ENCODE measurements at places on chromosomes 2 and 18.

DNA sequence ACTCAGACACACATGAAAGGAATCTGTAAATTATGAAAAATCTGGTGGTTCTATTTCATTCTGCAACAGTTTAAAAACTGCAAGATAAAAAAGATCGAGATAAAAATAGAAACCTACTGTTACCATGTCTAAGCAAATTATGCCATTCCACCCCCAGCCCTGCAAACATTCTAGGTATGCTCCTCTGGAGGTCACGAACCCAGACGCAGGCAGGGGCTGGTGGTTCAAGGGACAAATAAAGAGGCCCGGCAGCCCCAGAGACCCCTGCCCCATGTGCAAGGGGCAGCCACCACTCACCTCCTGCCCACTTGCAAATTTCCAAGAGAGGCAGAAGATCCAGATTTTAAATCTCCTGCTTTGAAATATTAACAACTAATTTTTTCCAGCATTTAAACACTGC is 210.5 kb downstream of the ANAPC1 start:
- no peak for DNase-seq

DNA sequence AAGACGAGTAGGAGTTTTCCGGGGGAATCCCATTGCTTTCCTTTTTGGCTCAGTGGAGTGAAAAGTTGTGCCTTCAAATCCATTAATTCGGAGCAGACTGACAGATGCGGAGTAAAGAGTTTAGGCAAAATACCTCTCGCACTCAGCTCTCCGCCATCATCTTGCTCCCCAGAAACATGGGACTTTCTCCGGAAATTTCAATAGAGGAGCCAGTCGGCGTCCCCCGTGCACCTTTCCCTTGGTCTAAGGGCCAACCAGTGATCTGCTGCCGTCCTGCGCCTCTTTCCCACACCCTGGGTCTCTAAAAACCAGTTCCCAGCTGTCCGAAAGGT is 318 bp downstream of the TYW5 start:
- DNase-seq = no peak

GRCh38 chr2:161344692-161345091 is 36.5 kb downstream of the PSMD14 start:
- DNase-seq = no peak

- no peak for DNase-seq
Measured at GRCh38 chr2:133982256-133982655, 271.6 kb upstream of the MGAT5 start.

DNA sequence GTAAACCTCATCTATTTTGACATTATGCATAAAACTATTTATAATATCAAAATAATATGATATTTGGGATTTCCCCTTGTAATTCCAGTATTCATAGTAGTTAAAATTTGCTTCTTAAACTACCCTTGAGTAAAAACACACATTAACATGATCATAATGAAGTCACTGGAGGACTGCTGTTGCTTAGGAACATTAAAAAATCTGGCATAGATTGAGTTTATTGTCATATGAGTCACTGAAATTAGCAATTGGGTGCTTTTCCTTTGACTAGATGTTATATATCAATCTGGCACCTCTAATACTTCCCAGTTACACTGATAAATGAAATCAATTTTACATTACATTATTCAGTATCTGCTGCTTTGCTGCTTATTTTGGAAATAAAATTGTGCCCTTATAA is 57.0 kb upstream of the ZC3H15 start:
- DNase-seq = no peak

- no peak for DNase-seq
Measured at GRCh38 chr2:12054956-12055618, 308.7 kb downstream of the LPIN1 start.

DNA sequence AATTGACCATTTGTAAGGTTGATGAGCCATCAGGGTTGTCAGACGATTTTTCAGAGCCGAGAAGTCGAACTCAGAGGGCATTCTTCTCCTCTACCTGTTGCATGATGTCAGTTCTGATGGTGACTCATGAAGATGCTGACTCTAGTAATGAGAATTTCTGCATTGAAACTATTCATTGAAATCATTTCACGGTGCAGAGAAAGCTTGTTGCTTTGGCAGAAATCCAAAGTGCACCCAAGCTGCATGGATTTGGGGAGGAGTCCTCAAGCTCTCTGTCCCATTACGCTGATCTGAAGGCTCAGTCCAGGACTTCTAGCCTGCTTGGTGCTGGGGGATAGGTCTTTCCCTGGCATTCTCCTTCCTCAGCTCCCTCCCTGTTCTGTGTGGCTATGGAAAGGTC is 125.7 kb upstream of the PXDN start:
- no peak for DNase-seq

DNA sequence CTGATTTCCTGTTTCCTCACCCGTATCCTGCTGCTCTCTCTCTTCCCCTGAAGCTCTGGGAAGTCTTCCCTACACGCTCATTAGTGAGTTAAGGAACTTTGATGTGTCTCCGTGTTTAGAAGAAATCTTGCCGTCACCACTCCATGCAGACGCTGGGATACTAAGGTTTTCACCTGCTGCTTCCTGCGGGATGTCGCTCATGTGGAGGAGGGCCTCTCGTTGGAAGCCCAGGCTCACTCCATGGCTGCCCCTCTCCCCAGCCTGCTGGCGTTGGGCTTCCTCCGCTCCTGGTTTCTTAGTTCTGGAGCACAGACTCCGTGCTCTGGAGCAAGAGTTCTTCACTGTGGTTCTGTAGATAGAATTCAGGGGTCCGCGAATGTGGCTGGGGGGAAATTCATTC is 326.3 kb downstream of the GBX2 start:
- DNase-seq = no peak

DNA sequence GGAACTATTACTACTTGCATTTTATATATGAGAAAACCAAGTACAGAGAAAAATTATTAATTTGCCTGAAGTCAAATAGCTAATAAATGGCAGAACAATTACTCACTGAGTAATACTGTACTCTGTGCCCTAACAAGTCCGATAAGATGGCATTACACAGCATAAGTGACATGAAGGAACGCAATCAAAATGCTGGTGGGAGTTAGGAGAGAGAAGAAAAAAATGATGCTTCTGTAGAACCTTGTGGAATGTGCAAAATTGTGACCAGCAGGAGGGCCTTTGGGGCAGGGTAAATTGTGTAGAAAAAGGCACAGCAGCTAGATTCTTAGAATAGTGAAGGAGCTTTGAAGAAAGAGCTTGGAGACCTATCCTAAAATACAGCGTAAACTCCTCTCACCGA is 32.9 kb downstream of the EPHA4 start:
- no peak for DNase-seq

GRCh38 chr2:152425765-152426727 is 91.1 kb downstream of the FMNL2 start:
- no peak for DNase-seq

DNA sequence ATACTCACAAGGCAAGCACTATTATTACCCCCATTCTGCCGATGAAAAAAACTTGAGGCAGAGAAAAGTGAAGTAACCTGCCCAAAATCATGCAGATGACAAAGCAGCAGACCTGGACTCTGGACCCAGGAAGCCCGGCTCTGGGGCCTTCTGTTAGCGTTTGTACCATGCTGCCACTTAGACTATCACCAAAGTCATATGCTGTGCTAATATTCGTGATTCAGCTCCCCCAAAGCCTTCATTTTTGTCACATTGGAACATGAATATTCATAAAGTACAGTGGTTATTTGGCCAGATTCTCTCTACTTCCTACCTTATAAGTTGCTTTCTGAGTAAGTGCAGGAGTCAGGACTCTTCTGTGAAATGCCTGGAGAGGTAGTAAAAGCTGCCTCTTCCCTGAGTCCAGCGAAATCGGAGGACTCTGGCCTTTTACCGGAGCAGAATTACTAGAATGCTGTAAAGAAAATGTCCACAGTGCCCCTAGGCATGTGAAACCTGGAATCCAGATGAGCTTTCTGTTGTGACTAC is 86.7 kb downstream of the FTCDNL1 start:
- DNase-seq = no peak

DNA sequence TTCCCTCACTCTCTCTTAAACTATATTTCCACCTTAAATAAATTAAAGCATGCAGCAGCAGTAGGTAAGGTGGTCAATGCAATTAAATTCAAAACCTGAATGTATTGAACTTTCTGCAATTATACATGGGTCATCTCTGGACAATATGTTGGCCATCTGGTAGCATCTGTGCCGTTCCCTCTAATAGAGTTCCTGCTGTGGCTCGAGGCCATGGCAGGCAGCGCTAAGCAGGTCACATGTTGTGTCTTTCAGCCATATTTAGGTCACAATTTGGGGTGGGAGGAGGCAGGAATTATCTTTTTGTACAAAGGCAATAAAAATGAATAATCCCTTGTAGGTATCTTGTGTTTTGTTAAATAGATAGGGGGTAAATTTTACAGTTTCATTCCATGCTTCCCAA is 676.2 kb downstream of the ZEB2 start:
- no peak for DNase-seq

DNA sequence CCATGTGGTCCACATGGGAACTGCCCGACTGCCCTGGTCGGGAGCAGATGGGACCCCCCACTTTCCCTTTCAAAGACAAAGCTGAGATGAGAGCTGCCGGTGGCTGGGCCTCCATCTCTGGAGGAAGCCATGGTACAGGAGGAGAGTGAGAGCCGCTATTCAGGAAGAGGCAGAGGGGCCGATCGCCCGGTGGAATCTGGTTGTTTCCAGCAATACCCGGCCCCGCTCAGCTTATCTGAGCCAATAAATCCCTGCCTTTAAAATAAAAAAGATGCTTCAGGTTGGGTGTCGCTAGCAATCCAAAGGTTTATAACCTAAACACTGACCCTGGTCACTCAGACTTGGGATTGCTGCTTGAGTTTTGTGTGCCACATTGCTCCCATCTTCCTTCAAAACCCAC is 15.2 kb upstream of the B3GNT7 start:
- DNase-seq = no peak

GRCh38 chr18:75455249-75456198 is 28.0 kb upstream of the SMIM21 start:
- no peak for DNase-seq

DNA sequence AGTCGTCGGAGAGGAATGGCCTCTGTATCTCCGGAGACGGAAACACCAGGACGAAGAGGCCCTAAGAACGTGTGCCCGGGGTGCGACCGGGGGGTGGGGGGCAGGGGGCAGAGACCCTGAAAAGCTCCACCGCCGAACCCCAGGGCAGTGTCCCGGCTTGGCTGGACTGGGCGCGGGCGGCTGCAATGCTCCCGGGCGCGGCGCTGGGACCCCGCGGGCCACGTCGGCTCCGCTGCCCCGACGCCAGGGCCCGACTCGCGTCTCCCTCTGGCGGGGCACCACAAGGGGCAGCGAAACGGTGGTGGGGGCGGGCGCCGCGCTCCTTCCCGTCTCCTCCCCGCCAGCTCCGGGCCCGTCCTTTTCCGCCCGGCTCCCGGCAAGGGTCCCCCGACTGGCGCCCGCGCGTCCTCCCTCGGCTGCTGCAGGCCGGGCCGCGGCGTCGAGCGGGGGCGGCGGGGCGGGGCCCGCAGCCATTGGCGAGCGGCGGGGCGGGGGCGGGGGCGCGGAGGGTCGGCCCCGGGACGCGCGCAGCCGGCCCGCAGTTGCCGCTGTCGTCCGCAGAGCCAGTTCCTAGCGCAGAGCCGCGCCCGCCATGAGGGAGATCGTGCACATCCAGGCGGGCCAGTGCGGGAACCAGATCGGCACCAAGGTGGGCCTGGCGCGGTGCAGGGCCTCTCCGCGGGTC is at the start of gene TUBB6:
TSS of gene TUBB6 (plus strand) at position 541 of the 685 bp plus-strand sequence. CDS start at position 593, 52 bp downstream.
- no peak for DNase-seq

GRCh38 chr2:148042219-148042618 is 21.3 kb downstream of the MBD5 start:
- DNase-seq = no peak

DNA sequence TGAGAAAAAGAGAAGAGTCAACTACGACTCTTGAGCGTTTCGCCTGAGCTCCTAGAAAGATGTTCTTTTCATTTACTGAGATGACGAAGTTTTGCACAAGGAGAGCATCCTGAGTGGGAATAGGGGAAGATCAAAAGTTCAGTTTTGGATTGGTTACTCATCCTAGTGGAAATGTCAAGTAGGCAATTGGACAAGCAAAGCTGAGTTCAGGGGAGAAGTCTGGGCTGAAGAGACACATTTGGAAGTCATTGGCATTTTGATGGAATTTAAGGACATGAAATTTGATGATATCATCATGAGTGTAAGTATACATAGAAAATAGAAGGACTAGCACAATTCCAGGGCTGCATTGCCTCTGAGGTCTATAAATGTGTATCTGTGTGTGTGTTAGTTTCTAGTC is 416.6 kb downstream of the RAD51AP2 start:
- DNase-seq = no peak

- no peak for DNase-seq
Measured at GRCh38 chr2:158120102-158120501, 18.4 kb downstream of the UPP2 start.

- DNase-seq = no peak
Measured at GRCh38 chr2:72415241-72415661, 267.6 kb upstream of the CYP26B1 start.

DNA sequence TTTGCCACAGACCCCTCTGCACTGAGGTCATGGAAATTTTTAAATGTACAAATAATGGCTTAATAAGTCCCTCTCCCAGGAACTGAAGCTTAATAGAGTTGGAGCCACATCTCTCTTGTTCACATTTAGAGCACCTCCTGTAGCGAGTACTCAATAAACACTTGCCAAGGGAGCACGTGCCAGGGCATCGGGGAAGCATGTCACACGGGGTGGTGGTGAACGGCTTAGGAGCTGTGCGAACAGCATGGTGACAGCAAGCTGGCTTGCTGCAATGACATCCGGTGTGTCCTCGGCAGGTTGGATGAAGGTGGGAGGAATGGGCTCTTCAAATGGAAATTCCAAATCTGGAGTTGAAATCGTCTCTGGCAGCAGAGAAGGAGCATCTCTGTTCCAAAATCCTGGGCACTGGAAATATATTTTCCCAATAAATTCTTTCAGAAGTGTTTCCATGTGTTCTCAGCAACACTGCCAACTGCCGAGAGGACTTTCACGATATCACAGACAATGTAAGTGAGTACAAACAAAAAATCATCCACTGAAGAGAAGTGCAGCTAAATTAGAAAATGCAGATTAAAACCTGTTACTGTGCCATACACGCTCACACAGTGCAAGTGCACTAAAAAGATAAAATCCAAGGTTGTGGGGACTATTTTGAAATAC is 74.1 kb downstream of the GALR1 start:
- no peak for DNase-seq

DNA sequence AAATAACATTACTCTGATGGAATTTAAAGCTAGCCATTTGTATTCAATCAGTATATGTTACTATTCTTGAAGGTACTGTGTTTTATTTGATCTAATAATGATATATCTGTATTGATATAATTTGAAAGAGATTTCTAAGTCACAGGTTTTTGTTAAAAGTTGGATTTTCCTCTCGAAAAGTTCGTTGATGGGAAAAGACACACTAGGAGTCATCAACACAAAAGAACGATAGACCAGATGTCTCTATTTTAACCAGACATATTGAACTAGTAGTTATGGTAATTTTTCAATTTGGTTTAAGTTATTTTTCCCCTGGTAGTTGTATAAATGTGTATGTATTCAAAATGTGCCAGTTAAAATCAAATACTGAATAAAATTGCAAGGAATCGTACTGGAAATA is 2.5 kb downstream of the ASXL3 start:
- no peak for DNase-seq

DNA sequence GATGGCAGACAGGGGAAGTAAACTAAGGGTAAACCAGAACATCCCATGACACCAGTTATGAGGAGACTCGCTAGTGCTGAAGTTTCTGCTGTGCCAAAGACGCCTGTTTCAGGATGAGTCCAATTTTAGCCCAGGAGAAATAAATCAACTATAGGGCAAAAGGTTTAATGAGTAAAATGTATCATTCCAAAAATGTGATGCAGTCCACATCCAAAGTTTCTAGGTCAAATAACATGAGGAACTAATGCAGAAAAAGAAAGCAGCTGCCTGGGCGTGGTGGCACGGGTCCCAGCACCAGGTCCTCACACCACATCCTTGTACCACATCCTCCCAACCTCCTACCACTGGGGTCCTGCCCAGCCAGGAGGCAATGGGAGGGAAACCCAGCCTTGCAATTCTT is 126.9 kb upstream of the CTAGE1 start:
- DNase-seq = no peak

Measured in activated CD4-positive, CD25-positive, alpha-beta regulatory T cell treated with anti-CD3 and anti-CD28 coated beads, Interleukin-2, amount 50 U/mL, for 16 hours (primary cell).